Right lobe of liver (tissue), 6 donors: ENCODE measurements at places on chromosomes 12 and 14. TPM values are rescaled to one million over a fixed set of nuclear protein-coding genes. Genes with fewer than 3 reads are reported as not detected.

GLIPR1L2 gene
- 0.40 TPM for total RNA-seq

ITGB7 gene
- total RNA-seq, result 4.2 TPM

SLC6A12 gene
- 29.3 TPM for total RNA-seq

CMA1 gene
- total RNA-seq, result not detected

IFNG-AS1 gene
- not detected for total RNA-seq

CLECL1 gene
- total RNA-seq, result not detected

TTC6 gene
- total RNA-seq, result 10.4 TPM

NRXN3 gene
- 0.51 TPM for total RNA-seq

TMX1 gene
- total RNA-seq, result 11.3 TPM

GZMH gene
- 0.93 TPM for total RNA-seq

SDSL gene
- 25.5 TPM for total RNA-seq

ARID4A gene
- 15.2 TPM for total RNA-seq

CLEC9A gene
- not detected for total RNA-seq

JDP2 gene
- 8.3 TPM for total RNA-seq

RTL1 gene
- total RNA-seq, result not detected

OTOGL gene
- total RNA-seq, result not detected
